MV-4-11 (cell line): ENCODE measurements at places on chromosomes 7 and 10.

DNA sequence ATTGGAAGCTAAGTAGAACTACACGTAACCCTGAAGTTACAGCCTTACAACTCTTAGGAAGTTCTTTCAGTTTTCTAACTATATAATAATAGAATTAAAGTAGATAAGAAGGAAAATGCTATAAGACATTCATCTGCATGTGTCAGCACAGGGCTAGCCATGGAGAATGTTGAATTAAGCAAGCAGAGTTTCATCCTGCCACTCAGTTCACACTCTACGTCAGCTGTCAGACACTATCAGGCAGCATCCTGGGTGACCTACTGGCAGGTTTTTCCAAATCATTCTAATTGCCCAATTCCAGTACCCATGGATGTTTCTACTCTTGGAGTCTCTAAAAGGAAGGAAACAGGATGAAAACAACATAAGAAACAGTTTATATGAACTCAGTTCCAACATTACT is 45.0 kb upstream of the LRRTM3 start:
- no peak for DNase-seq

DNA sequence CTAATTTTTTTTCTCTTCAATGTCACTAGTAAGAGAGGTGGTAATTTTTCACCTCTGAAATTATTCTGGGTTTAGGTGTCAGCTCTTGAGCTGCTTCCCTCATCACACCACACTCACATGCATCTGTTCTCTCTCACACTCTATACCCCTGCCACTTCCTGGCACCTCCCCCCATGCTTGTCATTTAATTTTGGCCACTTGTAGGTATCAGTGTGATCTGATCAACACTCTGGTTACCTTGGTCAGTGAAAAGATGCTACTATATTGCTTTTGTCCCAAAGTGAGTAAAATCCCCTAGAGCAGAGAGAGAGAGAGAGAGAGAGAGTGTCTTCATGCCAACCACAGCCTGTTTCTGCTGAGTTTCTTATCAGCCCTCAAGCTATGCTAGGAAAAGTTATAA is 42.5 kb downstream of the STK17A start:
- DNase-seq = no peak

GRCh38 chr10:35565602-35566081 is 39.5 kb upstream of the GJD4 start:
- DNase-seq = no peak

GRCh38 chr10:20809631-20810030 is 87.5 kb downstream of the NEBL start:
- DNase-seq = no peak

GRCh38 chr10:119416855-119417254 is 125.7 kb downstream of the RGS10 start:
- DNase-seq = peak; percentile 44

DNA sequence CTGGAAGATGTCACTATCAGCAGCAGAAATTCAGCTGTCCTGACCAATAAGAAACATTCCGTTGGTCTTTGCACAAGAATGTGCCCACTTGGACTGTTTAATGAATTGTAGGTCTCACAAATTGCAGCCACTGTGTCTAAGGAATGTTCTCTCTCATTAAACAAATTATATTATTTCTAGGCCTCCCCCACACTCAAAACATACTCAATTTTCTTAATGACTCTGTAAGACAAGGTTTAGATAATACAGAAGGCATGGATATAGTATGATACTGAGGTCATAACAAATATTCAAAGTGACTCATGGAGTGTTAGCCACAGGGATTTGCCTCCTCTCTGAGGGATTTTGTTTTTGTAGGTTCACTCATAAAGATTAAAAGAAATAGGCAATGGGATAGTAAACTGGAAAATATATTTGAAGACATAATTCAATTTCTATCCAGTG is 197.5 kb downstream of the PTN start:
- no peak for DNase-seq

GRCh38 chr10:48568131-48568530 is 36.7 kb downstream of the ARHGAP22 start:
- DNase-seq = no peak

GRCh38 chr10:45160271-45160670 is 155.1 kb downstream of the OR13A1 start:
- DNase-seq = no peak

DNA sequence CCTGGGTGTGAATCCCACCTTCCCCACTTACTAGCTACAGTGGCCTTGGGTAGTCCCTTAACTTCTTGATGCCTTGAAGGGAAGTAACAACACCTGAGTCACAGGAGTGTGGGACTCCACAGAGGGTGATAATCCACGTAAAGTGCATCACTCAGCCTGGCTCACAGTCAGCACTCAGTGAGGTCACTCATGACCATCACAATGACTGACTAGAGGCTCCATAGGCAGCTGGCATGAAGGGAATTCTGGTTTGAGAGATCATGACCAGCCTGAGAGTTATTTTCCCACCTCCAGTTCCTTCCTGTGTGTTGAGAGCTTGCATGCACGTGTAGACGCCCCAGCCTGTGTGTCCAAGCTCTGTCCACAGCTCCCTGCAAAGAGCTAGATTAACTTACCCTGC is 34.8 kb downstream of the NEUROG3 start:
- no peak for DNase-seq

GRCh38 chr10:71262027-71262426 is 49.7 kb downstream of the UNC5B start:
- no peak for DNase-seq

GRCh38 chr10:118373786-118374185 is 31.7 kb upstream of the FAM204A start:
- DNase-seq = no peak

DNA sequence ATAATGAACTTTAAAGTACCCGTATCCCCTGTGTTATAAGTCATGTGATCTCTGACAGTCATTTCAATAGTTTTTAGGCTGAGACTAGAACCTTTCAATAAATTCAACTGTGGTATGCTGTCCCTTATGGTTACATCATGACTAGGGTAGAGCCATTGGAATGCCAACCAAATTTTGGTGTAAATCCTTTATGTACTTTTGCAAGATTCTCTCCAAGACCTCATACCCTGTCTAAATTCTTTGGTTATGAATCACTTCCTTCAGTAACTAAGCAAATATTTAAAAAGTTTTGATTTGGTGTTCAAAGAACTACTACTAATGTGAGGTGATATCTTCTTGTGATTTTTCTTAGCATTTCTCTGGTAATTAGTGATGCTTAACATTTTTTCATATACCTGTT is 20.8 kb upstream of the OR6B1 start:
- DNase-seq = no peak

- peak; percentile 4 for DNase-seq
Measured at GRCh38 chr7:142832417-142832816, 22.5 kb upstream of the EPHB6 start.

DNA sequence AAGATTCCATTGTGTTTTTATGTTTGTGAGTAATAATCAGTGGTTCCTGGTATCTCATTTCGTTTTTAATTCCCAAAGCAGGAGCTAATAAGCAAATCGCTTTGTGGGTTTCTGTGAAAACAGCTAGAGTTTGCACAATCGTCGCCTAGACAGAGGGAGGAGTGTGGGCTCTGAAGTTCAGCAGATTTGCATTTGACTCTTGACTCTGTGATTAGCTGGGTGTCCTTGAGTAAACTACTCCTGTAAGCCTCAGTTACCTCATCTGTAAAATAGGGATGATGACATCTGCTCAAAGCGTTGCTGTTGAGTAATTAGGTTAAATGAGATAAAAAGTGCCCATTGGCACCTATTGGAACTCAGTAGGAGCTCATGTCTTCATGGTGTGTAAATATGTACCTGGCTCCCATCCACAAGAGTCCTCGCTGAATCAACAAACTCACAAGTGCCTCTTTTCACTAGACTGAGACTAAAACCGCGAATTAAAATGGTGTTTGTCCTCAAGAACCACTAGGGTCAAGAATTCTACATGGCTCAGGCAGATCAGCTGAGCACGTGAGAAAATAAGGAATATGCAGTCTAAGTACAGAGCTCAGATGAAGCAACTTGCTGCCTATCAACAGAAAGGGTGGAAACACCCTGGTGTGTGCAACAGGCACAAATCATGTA is 385.8 kb upstream of the C7orf33 start:
- DNase-seq = no peak

DNA sequence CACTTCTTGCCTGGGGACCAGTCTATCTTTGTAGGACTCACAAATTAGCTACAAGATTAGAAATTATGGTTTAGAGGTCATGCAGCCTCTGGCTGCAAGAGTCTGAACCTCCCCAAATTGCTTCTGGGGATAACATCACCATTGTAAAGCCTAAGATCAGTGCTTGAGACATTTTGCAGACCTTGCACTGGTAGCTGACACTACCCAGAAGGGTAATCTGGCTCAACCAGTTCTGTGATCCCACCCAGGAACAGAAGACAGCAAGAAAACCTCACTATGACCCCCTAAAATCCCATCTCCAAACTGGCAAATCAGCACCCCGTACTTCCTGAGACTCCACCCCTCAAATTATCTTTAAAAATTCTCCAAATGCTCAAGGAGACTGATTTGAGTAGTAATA is 58.2 kb upstream of the CDK13 start:
- DNase-seq = no peak

- no peak for DNase-seq
Measured at GRCh38 chr10:12221323-12222298, 25.6 kb downstream of the CDC123 start.

GRCh38 chr7:156152390-156152789 is 340.1 kb upstream of the SHH start:
- no peak for DNase-seq

DNA sequence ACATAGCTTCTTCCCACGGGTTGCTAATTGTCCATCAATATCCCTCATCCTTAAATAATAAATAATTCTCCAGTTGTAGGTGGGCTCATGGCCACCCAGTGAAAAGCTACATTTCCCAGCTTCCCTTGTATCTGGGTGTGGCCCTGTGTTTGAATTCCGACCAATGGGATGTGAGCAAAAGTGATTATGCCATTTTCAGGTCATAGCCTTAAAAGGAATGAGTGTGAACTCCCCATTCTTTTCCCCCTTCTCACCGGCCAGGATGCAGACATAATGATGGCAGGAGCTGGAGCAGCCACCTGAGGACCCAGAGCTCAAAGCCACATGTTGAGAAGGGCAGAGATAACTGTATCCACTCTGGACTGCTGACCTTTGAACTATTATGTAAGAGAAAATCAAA is 30.3 kb upstream of the CALU start:
- no peak for DNase-seq

- no peak for DNase-seq
Measured at GRCh38 chr10:21172930-21173801, 276.1 kb upstream of the NEBL start.

DNA sequence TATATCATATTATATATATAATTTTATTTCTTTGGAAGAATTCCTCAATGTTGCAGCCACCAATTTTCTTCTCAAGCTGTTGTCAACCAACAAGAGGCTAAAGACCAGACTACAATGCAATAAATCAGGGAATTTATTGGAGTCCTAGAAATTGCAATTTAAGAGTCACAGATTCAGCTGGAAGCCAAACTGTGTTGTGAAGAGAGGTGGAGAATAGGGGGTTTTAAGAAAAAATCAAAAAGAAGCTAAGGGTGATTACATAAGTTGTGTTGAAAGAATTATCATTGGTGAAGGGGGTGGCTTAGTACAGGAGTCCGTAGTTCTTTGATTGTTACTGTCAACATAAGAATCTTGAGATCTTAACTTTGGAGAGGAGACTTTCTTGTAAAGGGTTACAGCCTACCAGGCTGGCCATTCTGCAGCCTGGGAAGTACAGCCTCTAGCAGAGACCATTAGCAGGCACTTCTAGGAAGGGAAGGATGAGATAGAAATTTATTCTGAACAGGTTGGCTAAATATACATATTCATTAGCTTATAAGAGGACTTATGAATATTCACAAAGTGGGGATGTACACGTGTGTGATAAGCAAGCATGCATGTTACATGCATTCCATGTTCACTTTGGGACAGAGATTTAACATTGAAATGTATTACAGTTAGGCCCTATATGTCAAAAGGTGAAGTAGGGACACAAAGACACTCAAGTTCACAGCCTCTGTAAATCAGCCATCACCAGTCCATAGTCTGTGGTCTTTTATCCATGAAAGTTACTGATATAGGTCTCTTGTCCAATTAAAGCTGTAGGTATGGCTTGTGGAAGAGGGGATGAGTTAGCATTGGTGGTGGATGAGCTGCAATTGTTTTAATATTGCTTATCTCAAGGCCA is 8.3 kb upstream of the TMEM168 start:
- no peak for DNase-seq

GRCh38 chr10:130190055-130190736 is 54.0 kb downstream of the GLRX3 start:
- DNase-seq = no peak

DNA sequence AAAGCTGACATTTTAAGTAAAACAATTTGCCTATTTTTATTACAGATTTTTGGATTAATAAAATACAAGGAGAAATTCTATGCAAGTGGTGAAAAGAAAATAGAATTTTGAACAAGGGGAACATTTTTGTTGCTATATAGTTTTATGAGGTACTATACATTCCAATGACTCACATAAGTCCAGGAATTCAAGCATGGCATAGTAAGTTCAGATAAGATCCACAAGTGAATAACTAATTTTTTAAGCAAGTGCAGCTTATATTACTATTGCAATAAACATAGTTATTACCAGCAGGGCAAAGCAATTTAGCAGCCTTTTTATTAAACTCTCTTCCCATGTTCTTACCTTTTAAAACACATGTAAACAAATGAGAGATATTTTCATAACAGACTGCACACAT is 1123.5 kb upstream of the LRRN3 start:
- DNase-seq = no peak

DNA sequence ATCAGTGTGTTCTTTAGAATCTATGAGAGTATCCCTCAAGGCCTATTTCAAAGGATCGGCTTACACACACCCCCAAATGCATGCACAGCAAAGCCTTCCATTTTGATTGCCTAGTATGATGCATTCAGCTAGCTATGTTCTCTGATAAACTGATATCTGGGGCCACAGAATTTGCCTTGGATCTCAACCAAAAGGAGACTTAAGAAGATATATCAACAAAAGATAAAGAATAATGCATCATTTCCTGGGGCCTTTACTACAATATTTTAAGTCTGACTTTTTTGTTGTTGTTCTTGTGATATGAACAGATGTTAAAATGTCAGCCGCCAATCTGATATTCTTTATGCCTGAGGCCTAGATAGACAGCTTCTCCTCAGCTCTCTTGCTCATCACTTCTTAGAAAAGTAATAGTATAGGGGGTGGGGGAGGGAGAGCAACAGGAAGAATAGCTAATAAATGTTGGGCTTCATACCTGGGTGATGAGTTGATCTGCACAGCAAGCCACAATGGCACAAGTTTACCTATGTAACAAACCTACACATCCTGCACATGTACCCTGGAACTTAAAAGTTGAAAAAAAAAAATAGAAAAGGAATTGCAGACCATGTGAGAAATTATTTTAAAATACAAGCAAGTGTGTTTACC is 792.9 kb upstream of the GHITM start:
- no peak for DNase-seq

GRCh38 chr10:131496351-131497052 is 185.0 kb upstream of the TCERG1L start:
- no peak for DNase-seq

GRCh38 chr7:80499350-80499953 is 12.4 kb downstream of the GNAT3 start:
- no peak for DNase-seq
